ENCODE measurements at places on chromosomes 12 and 14. TPM values are rescaled to one million over a fixed set of nuclear protein-coding genes. Genes with fewer than 3 reads are reported as not detected.

Gene MARK3
- total RNA-seq, result 76.9 TPM

Gene TAS2R50
- total RNA-seq, result 0.33 TPM

Gene PCNX1
- total RNA-seq, result 50.5 TPM

Gene PRIMA1
- 4.5 TPM for total RNA-seq

Gene CIT
- 60.9 TPM for total RNA-seq

Gene ARMH4
- 24.8 TPM for total RNA-seq

Gene STYK1
- total RNA-seq, result 1.6 TPM

DNA sequence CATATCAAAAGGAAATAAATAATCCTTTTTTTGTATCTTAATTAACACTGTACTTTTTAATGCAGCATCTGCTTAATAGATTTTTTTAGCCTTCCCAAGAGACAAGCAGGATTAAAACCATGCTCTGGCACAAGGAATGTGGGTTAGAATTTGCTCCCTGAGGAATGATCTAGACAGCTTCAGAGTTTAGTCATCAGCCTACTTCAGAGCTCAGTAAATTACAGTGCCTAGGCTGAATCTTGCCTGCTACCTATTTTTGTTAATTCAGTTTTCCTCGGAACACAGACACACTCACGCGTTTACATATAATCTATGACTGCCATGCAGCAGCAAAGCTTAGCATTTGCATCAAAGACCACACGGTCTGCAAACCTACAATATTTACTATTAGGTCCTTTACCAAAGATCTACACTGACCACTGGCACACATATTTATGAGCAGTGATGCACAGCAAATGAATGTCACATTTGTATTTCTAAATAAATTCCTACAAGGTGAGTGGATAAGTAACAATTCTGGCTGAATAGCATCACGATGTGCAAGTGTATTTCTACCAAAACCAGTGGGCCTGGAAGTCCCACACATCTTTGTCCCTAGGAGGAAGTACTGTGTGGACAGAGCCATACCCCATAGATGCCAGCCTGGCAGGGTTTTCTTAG is 309.8 kb upstream of the TMEM132C start:
- H3K4me1 ChIP-seq, result no peaks in the 10 kb centered on the region
- no peak overlapping the region for H3K27ac ChIP-seq
- H3K4me3 ChIP-seq, result no peak overlapping the region
- no peak for DNase-seq
- no peaks in the 10 kb centered on the region for H3K36me3 ChIP-seq

DNA sequence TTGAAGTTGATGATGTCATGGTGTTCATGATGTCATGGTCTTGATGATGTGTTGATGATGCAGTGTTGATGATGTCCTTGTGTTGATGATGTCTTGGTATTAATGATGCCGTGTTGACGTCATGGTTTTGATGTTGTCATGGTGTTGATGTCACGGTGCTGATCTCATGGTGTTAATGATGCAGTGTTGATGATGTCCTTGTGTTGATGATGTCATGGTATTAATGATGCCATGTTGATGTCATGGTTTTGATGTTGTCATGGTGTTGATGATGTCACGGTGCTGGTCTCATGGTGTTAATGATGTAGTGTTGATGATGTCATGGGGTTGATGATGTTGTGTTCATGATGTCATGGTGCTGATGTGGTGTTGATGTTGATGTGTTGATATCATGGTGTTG is 48.0 kb upstream of the RIMBP2 start:
- H3K36me3 ChIP-seq, result peaks cover 6% of the 10 kb centered on the region
- H3K27ac ChIP-seq, result no peak overlapping the region
- H3K4me3 ChIP-seq, result no peak overlapping the region
- peaks cover 6% of the 10 kb centered on the region for H3K27me3 ChIP-seq
- H3K4me1 ChIP-seq, result no peaks in the 10 kb centered on the region
- no peak for DNase-seq

DNA sequence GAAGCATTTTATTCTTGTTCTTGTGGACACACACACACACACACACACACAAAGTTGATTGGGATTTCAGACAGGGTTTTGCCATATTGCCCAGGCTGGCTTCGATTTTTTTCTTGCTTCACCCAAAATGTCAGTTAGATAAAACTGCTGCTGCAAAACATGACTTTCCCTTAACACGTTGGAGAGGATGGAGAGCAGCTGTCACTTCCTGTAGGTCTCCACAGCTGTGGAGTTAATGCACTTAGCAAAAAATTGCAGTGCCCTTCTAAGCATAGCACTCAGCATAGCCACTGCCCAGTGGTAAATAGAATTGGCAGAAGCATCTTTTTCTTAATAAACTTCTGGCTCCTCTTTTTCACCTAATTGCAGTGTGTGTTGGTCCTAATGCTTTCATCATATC is 54.5 kb downstream of the PDZRN4 start:
- H3K36me3 ChIP-seq, result no peaks in the 10 kb centered on the region
- H3K4me1 ChIP-seq, result no peaks in the 10 kb centered on the region
- H3K4me3 ChIP-seq, result no peak overlapping the region
- H3K27me3 ChIP-seq, result no peaks in the 10 kb centered on the region
- H3K27ac ChIP-seq, result no peak overlapping the region

GRCh38 chr12:32826807-32827412 is 69.7 kb downstream of the PKP2 start:
- no peak overlapping the region for H3K27ac ChIP-seq
- no peaks in the 10 kb centered on the region for H3K27me3 ChIP-seq
- no peaks in the 10 kb centered on the region for H3K36me3 ChIP-seq
- DNase-seq, result no peak
- no peaks in the 10 kb centered on the region for H3K4me1 ChIP-seq

DNA sequence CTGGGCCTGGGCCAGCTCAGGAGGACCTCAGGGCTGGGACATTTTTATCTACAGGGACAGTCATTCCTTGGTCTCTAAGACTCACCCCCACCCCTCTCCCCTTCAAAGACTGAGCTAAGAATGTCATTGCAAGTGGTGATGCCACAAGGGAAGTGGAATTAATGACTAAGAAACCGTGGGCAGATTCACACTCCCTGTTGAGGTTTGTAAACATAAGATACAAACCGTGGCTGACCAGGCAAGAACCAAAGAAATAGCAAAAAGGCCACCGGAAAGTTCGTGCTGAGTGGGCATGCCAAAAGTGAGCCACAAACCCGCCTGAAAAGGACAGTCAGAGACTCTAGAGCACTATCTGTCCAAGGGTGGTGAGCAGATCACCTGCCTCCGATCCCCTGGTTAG is 25.7 kb downstream of the NUAK1 start:
- no peak overlapping the region for H3K4me3 ChIP-seq
- no peaks in the 10 kb centered on the region for H3K36me3 ChIP-seq
- DNase-seq, result no peak
- H3K27me3 ChIP-seq, result no peaks in the 10 kb centered on the region
- H3K4me1 ChIP-seq, result peaks cover 29% of the 10 kb centered on the region

- no peak overlapping the region for H3K27ac ChIP-seq
- no peaks in the 10 kb centered on the region for H3K36me3 ChIP-seq
- no peak for DNase-seq
- no peaks in the 10 kb centered on the region for H3K27me3 ChIP-seq
Observed at GRCh38 chr12:116393859-116394650, 116.6 kb upstream of the MED13L start.

DNA sequence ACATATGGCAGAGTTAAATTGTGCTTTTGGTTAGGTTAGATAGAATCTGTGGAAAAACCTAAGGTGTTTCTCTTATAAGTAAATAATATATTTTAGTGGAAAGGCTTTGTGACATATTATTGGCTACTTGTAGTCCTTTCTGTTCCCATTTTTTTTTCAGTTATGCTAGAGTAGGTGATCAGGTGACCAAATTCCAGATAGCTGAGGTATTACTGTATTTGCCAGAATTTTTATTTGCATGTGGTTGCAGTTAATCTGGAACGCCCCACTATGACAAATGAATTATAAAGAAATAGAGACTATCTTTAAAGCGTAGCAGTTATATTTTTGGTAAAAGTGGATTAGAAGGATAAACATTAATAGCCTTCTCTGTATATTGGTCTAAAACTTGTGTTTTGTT is 52.0 kb downstream of the ARHGAP5 start:
- H3K4me3 ChIP-seq, result no peak overlapping the region
- no peak for DNase-seq
- H3K27ac ChIP-seq, result no peak overlapping the region
- no peaks in the 10 kb centered on the region for H3K27me3 ChIP-seq
- H3K36me3 ChIP-seq, result no peaks in the 10 kb centered on the region

DNA sequence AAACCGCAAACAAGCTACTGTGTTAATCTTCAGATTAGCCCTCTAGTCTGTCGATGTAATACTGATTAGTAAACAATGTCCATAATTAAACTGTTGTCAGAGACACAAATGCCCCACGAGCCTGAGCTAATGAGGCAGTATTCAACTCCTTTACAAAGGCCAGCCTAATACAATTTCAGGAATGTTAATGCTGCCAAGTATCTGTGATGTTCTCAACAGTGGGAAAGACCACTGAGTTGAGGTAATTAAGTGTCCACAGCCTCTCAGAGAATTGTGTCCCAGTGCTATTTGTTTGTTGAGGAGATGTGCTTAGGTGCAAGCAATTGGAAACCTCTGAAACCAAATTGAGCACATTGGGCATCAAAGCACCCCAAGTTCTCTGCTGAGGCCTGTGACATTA is 139.4 kb upstream of the CDKN3 start:
- H3K27ac ChIP-seq, result no peak overlapping the region
- H3K36me3 ChIP-seq, result no peaks in the 10 kb centered on the region
- no peak for DNase-seq
- H3K4me1 ChIP-seq, result 0 out of 2 replicates have a peak, but pooled peaks cover 7% of the 10 kb centered on the region
- no peak overlapping the region for H3K4me3 ChIP-seq

DNA sequence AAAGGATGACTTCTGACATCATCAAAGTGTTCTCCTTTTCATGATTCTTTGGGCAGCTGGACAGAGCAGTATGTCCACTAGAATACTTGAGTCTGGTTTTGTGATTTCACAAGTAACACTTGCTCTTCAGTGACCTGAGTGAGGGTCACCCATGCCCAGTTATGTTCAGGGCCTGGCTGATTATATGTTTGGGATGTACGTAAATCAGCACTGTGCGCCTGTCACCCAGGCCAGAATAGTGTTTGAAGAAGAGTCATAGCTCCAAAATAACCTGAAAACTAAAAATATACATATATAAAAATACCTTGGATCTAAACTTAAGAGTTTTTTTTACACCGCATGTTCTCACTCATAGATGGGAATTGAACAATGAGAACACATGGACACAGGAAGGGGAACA is 3.8 kb downstream of the BICD1 start:
- no peak overlapping the region for H3K27ac ChIP-seq
- no peak for DNase-seq
- peaks cover 9% of the 10 kb centered on the region for H3K4me1 ChIP-seq
- H3K4me3 ChIP-seq, result no peak overlapping the region
- H3K27me3 ChIP-seq, result no peaks in the 10 kb centered on the region
- H3K36me3 ChIP-seq, result peaks cover 3% of the 10 kb centered on the region

GRCh38 chr12:93729934-93730333 is 52.8 kb downstream of the CRADD start:
- no peak overlapping the region for H3K27ac ChIP-seq
- no peaks in the 10 kb centered on the region for H3K4me1 ChIP-seq
- no peak overlapping the region for H3K4me3 ChIP-seq
- H3K36me3 ChIP-seq, result no peaks in the 10 kb centered on the region

DNA sequence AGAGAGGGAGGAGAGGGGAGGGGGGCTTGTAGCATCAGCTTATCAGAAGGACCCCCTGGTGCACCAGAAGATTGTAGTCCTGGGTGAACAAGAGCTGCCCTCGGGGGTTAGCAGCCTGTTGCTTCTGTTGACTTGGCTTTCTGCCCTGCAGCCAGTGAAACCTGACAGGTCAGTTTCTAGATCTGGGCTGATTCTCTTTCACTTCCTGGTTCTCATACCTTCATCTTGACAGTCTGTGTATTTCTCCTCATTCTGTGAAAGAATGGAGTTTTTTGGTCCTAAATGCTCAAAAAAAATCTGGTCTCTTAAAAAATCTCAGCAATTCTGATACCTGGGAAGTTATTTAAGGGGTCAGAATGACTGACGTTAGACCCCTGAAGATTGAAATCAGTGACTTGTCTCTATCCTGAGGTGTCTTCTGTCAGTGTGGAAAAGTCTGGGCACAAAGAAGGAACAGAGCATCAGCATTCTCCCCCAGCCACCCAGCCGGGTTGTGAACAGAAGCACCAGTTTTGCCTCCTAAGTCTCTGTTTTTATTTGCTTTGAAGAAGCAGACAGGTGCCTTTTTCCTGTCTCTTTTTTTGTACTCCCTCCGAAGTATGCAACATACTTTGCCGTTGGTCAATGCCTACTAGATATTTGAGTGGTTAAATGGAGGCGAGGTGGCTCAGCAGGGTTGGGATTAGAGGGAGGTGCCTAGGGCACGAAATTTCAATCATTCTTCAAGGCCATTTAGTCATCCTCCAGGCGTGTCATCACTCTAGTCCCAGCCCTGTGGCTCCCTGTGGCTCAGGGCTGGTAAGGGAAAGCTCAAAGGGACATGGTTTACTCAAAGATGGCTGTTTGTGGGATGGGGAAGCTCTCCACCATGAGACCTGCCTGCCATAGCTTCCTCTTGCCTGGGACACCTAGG is 24.0 kb downstream of the TTC9 start:
- H3K27ac ChIP-seq, result no peak overlapping the region
- no peaks in the 10 kb centered on the region for H3K27me3 ChIP-seq
- peaks cover 17% of the 10 kb centered on the region for H3K36me3 ChIP-seq
- H3K4me1 ChIP-seq, result peaks cover 20% of the 10 kb centered on the region
- no peak overlapping the region for H3K4me3 ChIP-seq

DNA sequence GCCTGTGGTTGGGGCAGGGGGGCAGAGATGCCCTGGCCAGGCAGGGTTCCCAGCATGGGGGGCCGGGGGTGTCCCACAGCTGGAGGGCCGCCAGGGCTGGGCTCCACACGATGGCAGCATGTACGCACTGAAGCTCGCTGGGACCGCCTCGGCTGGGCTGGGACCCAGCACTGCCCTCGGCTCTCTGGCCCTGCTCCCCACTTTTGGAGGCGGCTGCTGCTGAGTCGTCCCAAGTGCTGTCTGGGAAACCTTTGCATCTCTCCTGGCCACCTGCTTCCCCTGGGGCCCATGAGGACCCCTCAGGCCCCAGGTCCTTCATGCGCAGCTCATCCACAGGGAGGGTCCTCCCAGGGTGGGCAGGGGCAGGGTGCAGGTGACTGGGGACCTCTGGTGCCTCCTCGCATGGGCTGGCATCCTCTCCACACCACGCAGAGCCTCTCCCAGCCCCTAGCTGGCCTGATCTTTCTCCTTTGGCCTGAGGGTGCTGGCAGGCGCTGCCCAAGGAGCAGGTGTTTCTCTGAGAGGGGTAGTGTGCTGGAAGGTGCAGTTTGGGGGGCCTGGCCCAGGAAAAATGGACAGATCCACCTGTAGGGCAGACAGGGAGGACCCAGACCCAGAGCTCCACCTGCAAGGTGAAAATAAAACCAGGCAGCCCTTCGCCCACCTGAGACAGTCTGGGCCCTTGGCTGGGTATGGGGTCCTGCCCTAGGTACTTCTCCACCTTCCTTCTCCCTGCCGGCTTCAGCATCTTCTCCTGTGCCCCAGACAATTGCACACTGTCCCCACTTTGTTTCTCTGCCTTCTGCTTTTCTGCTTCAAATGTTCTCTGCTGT is 46.9 kb downstream of the DLK1 start:
- DNase-seq, result no peak
- H3K4me3 ChIP-seq, result no peak overlapping the region
- no peaks in the 10 kb centered on the region for H3K36me3 ChIP-seq
- no peaks in the 10 kb centered on the region for H3K4me1 ChIP-seq

Data from H1 (cell line).